ENCODE measurements at places on chromosomes 3 and 15.

- no peak for DNase-seq
Observed at GRCh38 chr3:144272680-144273079, 301.1 kb downstream of the DIPK2A start.

GRCh38 chr3:182904164-182904563 is 76.2 kb downstream of the DCUN1D1 start:
- DNase-seq, result no peak

DNA sequence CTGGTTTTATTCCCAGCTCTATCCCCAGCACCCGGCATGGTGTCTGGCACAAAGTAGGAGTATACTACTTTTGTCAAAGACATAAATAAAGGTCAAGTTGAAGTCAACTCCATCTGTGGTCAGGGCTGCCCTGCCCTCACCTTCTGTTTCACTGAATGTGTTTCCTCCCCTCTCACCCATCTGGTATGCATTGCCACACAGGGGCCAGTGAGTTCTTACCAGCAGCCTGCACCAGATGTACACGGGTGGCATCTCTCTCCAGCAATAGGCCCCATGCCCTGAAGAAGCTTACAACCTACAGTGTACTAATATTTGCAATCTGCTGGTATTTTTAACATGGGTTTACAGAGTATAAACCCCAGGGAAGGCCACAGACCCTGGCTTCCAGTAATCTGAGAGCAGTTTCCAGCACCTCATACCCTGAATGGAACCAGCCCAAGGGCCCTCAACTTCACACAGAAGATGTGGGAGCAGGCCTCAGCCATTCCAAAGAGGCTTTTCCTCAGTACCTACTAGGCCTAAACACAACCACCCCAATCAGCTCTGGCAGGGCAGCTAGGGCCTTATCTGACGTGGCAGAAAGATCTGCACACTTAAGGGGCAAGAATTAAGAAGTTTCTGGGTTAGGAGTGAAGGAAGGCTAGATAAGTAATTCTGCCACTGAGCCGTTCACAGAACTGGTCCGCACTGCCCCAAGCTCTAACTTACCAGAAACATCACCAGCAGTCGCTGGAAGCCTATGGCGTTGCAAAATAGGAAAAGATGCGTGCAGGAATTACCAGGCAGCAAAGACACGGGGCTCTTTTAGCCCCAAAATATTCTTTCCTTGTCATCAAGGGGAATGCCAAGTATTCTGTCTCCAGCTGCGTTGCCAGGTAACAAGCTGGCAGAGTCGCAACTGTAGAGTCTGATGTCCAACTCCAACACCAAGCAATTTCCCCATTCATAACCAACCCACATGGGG is 2.1 kb downstream of the IDH2 start:
- DNase-seq, result peak; percentile 83

- no peak for DNase-seq
Observed at GRCh38 chr3:187736418-187736871, 8.8 kb downstream of the BCL6 start.

DNA sequence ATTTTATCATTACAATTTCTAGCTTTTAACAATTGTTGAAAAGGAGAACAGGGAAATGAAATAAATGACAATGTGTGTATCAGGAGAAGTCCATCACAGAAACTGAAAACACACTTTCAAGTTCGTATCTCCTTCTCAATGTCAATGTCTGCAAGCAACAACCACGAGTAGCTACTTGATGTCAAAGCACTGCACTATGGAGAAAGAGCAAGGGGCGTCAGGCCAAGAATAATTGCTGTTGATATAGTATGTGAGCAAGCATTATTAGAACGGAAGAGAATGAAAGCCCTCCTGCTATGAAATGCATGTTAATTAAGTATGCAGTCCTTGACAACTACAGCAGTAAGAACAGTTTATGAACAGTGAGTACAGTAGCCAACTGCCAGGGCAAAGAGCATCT is 1250.1 kb downstream of the ZPLD1 start:
- DNase-seq, result no peak

GRCh38 chr15:28963711-28964081 is 77.9 kb downstream of the APBA2 start:
- DNase-seq, result no peak

GRCh38 chr3:161939918-161940620 is 443.5 kb downstream of the OTOL1 start:
- DNase-seq, result no peak

DNA sequence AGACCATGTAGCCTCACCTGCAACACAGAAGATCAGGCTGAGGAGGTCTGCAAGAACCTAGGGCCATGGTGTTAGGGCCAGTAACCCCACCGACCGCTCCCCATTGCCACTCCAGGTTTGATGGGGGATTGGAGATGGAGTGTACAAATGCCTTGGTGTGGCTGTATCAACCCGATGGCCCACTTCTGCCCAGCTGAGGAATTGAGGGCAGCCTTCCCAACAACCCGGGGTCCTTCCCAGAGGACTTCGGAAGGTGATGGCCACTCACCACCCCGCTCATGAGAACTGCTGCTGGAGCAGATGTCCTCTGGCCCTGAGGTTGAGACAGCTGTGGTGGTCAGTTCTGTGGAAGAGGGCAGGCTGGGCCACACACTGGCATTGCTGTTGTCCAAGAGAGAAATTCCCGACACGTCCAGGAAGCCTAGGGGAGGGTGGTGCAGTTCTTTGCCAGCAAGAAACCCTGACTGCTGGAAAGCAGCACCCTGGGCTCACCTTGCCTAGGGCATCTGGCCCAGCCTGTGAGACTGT is 8.9 kb downstream of the GORASP1 start:
- DNase-seq, result no peak

DNA sequence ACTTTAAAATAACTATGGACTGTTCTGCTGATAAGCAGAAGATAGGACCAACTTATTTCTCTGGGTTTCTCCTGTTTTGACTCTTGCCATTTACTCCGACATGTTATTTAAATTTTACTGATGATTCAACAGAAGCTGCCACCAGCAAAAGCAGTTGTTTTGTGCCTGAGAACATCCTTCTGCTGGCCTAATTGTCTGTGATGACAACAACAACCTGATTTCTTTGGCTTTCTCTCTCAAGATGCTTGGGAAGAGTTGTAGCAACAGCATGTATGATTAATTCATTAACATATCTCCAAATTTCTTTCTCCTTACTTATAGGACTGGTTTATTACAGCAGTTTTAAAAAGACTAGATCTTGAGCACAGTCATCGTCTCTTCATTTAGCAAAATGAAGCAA is 36.9 kb upstream of the DYNC1LI1 start:
- no peak for DNase-seq

DNA sequence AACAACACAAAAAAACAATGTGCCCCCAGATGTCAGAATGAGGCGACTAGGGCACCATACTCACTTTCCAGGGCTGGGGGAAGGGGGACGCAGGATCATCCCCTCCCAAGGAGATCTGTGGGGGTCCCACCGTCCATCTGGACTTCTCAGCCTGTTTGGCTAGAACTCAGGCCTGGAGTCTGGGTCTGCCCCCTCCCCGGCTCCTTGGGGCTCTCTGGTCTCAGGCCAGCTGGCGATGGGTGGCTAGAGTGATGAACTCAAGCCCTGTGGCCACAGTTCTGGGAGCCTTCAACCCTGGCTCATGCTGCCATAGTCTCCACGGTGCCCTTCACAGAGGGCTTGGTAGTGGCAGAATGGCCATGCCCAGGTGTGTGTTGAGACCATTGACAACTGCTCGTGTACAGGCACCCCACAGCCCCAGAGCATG is 13.6 kb downstream of the ZBTB47 start:
- DNase-seq, result no peak

DNA sequence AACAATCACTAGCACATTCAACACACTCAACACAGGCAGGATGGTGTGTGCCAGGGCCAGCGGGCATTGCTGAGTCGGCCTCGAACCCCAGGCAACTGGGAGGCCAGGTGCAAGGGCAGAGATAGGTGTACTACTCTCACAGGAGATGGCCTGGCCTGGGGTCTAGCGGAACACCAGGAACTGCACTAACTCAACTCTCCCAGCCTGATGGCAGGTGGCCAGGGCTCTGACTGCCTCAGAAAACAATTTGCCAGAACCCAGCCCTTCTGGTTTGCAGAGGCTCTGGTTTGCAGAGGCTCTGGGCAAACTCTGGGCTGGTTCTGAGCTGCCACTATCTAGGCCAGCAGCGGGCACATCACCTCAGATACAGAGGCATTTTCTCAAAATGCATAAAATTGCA is 229.2 kb upstream of the CHRNA7 start:
- no peak for DNase-seq

DNA sequence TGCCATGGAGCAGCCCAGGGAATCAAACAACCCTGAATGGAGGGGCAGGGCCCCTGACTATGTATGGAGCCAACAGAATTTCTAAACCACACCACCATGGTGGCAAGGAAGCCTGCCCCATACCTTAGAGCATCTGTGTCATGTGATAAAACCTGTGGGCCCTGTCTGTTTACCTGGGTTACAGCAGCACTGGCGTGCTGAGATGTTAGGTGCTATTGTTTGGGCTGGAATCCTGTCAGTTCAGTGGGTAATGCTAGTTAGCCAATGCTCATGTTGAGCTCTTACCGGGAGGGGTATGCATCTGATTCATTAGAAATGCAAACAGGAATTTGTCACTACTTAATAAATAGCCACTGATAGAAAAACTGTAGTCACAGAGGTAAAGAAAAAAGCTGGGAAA is 63.5 kb upstream of the ETV5 start:
- DNase-seq, result no peak

DNA sequence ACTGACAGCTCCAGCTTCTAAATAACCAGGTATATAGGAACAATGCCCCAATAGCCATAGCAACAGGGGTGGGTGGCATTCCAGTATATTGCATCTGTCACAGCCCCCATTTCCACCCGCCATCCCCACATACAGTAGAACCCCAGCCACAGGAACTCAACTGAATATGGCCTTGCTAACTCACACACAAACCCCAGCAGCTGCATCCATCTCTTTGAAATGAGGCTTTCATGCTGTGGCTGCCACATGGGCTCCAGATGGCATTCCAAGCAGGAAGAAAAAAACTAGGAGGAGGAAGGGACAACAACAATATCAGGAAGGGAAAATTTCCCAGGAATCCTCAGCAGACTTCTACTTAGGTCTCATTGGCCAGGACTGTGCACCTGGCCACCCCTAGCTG is 54.6 kb downstream of the CCR3 start:
- DNase-seq, result no peak
